ENCODE measurements at places on chromosomes 11 and 22. TPM values are rescaled to one million over a fixed set of nuclear protein-coding genes. Genes with fewer than 3 reads are reported as not detected.

GRCh38 chr11:120775986-120776951, 247.6 kb upstream of the TBCEL start:
- no peak for DNase-seq

- DNase-seq: peak; percentile 42
Measured at GRCh38 chr11:107916671-107917241, 11.5 kb upstream of the RAB39A start.

GRCh38 chr11:10561043-10561818, 7.2 kb downstream of the LYVE1 start:
- DNase-seq: no peak

DNA sequence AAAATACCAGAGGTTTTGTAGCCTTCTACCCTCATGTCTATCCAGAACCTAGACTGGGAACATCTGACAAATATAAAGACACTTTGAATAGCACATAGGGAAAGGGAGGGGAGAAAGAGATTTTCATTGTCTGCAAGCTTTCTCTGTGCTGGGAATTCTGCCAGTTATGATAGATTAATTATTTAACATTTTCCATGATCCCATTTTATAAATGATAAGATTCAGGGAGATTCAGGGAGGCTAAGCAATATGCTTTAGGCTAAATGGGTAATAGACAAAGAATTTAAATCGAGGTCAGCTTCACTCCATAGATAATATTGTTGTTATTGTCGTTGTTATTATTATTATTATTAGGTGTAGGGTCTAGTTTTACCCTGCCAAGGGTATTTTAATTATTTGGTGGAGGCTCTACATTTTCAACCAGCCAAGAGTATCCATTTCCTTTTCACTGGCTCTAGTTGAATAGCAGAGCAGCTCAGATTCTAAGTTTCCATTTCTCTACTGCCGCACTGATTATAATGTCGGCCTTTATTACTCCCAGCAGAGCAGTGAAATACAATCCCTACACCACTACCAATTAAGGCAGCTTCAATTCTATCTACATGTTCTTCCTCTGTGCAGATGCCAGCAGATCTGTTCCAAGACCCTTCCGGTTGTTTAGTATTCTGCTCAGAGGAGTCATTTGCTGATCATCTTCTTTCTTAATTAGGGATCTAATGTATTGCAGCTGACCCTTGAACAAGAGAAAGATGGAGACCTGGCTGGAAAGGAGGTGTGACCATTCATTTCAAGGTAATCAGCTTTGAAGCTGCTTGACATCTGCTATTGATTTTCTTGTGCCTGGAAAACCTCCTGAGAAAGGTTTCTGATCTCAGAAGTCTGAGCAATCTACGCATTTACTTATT, 23.8 kb upstream of the SYN3 start:
- DNase-seq: no peak

DNA sequence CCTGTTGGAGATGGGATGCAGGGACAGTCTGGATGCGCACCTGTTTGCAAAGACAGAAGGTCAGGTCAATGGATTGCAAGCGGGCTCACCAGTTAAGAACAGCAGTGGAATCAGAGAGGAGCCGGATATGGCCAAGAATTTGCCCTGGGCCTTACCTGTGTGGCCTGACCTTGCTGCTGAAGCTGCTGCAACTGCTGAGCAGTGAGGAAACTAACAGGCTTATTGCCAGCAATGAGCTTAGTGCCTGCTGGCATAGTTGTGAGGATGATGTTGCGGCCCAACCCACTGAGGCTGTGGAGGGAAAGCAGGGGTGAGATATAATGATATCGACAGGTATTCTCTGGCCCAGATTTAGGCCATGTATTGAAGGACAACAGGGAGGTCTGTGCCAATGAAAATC, 30.6 kb downstream of the NFRKB start:
- no peak for DNase-seq

DNA sequence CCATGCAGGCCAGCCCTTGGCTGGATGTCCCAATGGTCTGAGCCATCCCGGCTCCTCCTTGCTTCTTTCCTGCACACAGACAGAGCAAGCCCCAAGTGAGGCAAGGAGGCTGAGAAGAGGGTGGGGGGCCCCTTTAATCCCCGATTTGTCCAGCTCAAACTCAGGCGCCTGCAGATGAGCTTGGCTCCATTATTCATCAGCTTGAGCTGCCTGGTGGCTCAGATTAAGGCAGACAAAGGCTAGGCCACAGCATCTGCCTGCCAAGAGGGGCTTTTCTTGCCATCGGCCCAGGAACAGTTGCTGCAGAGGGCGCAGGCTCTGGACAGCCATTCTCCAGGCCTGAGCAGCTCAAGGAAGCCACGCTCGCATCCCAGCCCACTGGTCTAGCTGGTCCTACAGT, 35.4 kb downstream of the LMO1 start:
- DNase-seq: no peak

- no peak for DNase-seq
Measured at GRCh38 chr11:8276528-8276927, 12.8 kb upstream of the LMO1 start.

DNA sequence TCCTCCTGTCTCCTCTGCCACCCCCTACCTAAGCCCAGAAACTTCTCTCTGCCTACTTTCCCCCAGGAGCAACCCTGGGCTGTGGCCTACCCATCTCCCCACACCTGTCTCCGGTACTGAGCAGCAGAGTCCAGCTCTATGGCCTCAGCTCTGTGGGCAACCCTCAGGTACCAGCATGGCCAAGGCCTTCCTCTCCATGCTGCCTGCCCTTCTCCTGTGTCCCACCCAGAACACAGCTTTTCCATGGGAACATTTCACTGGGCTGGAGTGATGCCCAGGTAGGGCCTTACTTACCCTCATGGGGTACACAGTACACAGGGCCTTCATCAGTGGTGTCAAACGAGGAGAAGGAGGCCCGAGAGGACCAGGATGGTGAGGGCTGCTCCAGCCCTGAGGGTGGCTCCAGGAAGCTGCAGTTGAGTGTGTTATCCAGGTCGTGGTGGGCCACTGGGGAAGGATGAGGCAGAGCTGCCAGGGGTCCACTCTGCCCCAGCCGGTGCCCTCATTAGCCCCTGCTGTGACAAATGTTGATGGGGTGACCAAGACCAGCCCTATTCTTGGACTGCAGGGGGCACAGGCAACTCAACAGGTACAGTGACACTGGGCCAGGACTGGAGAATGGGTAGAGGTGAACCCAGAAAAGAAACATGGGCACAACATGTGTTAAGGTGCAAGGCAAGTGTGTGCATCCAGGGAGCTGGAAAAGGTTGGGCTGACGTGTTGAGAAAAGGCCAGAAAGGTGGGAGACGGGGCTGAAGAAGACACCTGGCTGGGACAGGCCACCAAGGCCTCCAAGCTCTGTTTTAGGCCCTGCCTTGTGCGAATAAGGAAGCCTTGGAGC, 10.3 kb downstream of the SCARF2 start:
- DNase-seq: no peak

The OR52H1 gene
- not detected for total RNA-seq

The OAF gene
- 6.5 TPM for total RNA-seq

The KLHL35 gene
- 0.47 TPM for total RNA-seq
